ENCODE measurements at places on chromosomes 6 and 20.

- DNase-seq: no peak
Measured at GRCh38 chr6:11346516-11346915, 114.0 kb upstream of the NEDD9 start.

DNA sequence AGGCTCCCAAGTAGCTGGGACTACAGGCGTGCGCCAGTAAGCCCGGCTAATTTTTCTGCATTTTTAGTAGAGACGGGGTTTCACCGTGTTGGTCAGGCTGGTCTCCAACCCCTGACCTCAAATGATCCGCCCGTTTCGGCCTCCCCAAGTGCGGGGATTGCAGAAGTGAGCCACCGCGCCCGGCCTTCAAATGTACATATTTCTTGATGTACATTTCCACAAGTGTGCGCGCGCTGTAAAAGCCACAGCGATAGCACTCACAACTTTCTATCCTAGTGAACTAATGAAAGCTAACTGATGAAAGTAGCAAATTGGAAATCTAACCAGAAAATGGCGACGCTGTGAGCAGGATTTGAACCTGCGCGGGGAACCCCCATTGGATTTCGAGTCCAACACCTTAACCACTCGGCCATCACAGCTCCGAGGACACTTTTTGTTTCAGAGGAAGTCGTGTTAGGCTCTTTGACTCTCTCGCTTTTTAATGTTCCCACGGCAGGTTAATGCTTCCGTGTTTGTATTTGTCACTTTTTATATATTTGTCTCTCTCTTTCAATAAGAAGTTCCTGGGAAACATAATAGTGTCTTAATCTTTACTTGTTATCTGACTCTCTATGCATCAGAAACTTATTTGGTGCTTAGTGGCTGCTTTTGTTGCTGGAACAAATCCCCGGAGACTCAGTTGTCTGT, 199.4 kb upstream of the ZNF184 start:
- no peak for DNase-seq

- DNase-seq: no peak
Measured at GRCh38 chr6:141550471-141550870, 582.3 kb upstream of the GJE1 start.

- no peak for DNase-seq
Measured at GRCh38 chr6:44742828-44743372, 355.4 kb downstream of the CDC5L start.

- DNase-seq: no peak
Measured at GRCh38 chr6:15876406-15876805, 213.6 kb upstream of the DTNBP1 start.

DNA sequence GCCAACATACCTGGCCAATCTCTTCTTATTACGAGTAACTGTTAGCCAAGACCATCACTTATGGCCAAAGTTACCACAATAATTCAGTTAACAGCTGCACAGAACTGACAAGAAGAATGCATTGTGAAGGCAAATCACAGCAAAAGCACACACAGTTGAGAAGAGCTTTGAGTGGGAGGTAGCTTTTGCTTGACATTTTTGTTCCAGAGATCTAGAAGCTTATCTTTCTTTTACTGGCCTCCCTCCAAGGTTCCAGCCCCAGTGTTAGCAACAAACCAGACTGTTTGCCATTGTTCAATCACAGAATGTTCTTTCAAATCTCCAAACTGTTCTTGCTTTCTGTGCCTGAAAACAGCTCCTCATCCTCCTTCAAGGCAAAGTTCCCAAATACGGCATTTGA, 35.9 kb upstream of the IRAK1BP1 start:
- DNase-seq: no peak

GRCh38 chr6:160791459-160791858, 89.4 kb downstream of the PLG start:
- no peak for DNase-seq

DNA sequence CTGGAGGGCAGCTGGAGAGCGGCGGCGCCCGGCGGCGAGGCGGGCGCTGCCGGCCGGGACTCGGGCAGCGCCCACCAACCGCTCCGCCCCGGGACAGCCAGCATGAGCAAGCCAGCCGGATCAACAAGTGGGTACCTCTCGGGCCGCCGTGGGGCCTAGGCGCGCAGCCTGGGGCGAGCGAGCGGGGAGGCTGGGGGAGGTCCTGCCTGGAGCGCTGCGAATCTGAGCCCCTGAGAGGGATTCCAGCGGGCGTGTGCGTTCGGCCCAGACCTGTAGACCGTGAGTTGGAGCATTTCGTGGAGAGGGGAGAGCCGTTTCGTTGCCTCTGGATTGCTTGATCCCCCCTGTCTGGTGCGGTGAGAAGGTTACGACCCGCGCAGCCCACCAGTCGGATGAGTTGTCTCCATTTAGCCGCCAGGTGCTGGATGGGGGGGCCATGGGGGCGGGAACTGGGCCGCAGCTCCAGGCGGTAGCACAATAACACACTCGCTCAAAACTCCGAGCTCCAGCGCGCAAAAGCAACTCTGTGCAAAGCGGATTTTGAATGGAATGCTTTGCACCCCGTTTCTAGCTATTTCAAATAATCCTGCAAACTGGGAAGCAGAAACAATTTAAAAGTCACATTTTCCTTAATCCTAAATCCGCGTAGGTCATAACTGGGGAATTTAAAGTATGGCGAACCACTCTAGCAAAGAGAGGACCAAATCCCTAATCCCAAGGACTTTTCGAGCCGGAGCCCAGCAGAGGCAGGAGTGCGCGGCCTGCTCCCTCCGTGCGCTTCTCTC, 1.0 kb downstream of the NR2E1 start:
- no peak for DNase-seq

DNA sequence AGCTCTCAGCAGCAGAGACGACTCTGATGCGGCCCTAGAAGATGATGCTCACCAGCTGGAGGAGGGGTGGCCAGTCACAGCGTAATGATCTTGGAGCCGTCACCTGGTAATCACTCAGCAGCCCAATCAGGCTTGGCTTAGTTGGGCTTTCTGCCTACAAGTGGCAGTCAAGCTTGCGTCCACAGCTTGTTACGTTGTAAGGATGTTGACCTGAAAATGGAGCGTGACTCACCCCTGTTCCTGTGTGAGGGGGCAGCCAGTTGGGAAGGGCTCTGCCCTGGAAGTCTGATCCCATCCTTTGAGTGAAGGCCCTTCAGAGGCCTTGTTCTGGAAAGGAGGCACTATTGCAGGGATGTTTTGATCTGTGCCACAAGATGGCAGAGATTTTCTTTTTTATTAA, 49.8 kb downstream of the SPATA2 start:
- DNase-seq: no peak

DNA sequence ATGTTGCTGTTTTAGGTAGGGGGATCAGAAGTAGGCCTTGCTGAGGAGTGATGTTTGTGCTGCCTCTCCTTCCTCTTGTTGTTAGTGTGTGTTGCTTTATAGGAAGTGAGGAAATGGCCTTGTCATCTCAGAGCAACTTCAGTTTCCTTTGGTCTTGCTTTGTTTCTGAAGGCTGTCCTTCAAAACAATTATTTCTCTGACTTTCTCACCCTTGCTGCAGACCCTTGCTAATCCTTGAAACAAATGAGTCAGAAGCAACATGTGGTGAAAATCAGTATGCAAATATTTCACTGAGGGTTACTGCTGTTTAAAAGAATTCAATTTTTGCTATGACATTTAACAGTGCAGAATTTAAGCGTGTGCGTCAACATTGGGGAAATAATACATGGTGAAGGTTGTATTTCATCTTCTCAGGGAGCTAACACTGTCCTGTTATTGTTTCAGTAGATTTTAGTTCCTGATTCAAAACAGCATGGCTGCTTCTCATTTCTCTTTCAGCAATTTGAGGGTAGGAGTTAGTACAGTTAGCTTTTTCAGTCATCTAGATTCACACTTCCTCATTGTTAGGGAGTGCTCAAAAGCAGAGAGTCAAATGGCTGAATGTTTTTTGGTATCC, 13.8 kb downstream of the RNF144B start:
- no peak for DNase-seq

DNA sequence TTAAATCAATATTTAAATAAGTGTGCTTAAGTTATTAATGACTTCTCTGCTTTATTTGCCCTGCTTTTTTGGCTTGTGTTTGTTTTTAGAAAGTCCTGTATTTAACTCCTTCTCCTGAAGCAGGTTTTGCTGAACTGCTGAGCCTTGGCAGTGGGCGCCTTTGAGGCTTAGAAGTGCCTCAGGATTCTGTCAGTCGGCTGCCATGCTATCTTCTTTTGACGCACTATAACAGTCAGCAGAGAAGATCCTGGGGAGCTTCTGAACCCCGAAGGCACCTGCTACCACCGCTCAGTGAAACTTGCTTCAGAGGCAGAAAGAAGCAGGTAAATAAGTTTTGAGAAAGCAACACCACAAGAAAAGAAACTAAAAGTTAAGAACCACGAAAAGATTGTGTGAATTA, 22.4 kb downstream of the PCMT1 start:
- no peak for DNase-seq

- no peak for DNase-seq
Measured at GRCh38 chr6:6643398-6643797, 54.9 kb downstream of the LY86 start.

DNA sequence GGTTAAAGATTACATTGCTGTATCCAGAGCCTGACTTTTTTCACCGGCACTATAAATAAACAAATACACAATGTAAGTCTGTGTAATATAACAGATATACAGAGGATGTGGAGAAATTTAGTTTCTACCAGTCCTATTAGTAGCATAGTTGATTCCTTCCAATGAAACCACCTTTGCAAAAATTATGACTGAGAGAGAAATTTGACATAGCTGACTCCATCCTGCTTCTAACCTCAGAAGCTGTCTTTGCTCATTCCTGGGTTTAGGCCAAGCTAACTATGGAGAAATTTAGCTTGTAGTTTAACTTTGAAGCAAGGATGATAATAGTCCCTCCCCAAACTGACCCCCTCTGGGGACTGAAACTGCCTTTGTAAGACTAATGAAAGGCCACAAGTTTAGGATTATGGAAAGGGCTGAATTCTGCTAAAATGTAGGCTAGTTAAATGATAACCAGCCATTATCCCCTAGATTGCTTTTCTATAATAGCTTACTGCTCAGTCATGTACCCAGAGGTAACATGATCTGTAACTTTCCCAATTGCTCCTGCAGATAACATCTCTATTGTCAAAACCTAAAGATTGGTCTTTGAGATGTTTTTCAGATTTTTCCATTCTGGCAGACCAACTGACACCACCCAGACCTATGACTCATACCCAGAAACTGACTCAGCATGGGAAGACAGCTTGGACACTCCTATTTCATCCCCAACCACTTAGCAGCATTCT, 172.8 kb upstream of the ARG1 start:
- no peak for DNase-seq

DNA sequence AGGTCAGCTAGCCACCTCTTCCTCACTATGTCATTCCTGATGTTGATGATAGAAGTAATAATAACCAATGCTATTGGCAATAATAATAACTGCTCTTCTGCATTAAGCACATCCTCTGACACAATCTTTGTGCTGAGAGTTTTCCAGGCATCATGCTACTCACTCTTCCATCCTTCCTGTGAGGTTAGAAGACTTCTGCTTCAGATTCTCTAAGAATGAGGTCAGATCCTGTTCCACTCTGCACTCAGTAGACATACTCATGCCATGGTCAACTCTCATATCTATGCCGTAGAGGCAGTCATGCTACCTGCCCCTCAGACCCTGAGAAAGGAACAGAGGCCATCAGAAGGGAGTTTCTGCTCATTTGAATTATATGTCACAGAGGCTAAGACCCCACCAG, 98.1 kb upstream of the TOP1 start:
- DNase-seq: no peak

- no peak for DNase-seq
Measured at GRCh38 chr20:1894471-1894950, 696 bp upstream of the SIRPA start.

DNA sequence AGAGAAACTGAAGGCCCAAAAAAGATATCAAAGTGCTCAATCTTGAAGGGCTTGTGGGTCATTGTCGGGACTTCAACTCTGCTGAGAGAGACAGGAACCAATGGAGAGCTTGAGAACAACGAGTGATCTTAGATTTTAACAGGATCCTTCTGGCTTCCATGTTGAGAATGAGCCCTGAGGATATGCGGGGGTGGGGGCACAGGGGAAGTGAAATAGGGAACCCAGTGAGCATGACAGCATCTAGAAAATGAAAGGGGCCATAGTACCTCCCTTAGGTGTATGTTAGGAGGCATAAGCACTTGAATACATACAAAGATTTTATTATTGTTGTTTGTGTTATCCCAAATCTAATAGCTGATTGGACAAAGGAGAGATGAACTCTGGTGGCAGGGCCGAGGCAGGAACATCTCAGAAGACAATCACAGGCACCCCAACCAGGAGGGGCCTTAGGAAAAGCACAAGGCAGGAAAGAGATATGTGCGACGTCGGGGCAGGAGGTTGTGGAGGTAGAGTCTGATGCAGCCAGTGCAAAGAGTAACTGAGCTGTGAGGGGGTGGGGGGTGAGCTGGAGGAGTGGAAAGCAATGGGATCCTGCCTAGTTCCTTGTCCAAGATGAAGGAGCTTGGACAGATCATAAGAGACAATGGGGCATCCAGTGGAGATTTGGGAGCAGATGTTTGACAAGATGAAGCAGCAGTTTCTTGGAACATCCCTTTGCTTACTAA, 10.4 kb downstream of the TGM6 start:
- DNase-seq: no peak

DNA sequence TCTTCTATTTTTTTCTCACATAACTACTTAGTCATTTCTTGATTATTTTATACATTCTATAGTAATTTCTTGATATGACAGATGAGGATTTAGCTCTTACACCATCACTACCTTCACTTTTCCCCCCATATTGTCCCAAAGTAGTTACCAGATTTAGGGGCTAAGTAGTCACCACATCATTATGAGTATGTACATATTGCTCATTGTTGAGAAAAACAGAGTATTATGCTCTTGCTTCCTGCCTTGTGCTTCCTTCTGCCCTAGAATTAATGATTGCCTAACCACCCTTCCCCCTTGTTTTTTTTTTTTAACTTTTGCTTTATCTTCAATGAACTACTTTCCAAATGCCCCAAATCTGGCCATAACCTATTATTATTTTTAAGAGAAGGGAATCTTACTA, 6.8 kb upstream of the HLA-B start:
- no peak for DNase-seq

DNA sequence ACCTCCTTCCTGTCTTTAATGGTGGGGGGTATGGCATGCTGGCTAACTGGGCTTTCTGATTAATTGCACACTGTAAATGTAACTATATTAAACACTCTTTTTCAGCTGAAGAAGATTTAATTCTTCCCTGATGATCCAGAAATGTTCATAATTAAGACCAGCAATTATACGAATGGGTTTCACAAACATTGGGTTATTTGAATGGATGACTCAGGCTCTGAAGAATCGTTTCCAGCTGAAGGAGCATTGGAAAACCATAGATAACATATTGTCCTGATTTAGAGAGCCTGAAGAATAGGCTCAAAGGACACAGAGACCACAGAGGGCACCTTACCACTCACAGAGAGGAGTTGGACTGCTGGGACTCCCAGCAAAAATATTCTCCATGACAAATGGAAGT, 130.7 kb upstream of the SSTR4 start:
- no peak for DNase-seq

GRCh38 chr6:46490425-46491200, 636 bp downstream of the RCAN2 start:
- DNase-seq: no peak

- no peak for DNase-seq
Measured at GRCh38 chr20:35828434-35828833, 56.6 kb downstream of the PHF20 start.

GRCh38 chr6:156024339-156024738, 568.7 kb upstream of the NOX3 start:
- DNase-seq: no peak

- no peak for DNase-seq
Measured at GRCh38 chr6:109448615-109449014, 7.0 kb downstream of the MICAL1 start.

- DNase-seq: no peak
Measured at GRCh38 chr20:63382551-63383300, 21.6 kb upstream of the CHRNA4 start.

- DNase-seq: no peak
Measured at GRCh38 chr20:47789081-47789763, 3.9 kb upstream of the SULF2 start.

Measured in stimulated activated CD4-positive, alpha-beta T cell treated with anti-CD3 and anti-CD28 coated beads, TNF-alpha, amount 100 ng/mL, for 1 hour (primary cell).